ENCODE measurements at places on chromosomes 5 and 9.
A peak's percentile ranks its signal among the peaks of the same experiment; 100 is the strongest.

- DNase-seq = no peak
Observed at GRCh38 chr5:31131381-31131891, 62.0 kb upstream of the CDH6 start.

- no peak for DNase-seq
Observed at GRCh38 chr9:82354279-82354659, 365.7 kb downstream of the SPATA31D1 start.

- DNase-seq = no peak
Observed at GRCh38 chr9:116541402-116541801, 145.7 kb upstream of the TRIM32 start.

GRCh38 chr9:98135558-98135934 is 16.5 kb upstream of the TRIM14 start:
- no peak for DNase-seq

GRCh38 chr5:143061161-143061945 is 291.2 kb downstream of the ARHGAP26 start:
- DNase-seq = no peak

DNA sequence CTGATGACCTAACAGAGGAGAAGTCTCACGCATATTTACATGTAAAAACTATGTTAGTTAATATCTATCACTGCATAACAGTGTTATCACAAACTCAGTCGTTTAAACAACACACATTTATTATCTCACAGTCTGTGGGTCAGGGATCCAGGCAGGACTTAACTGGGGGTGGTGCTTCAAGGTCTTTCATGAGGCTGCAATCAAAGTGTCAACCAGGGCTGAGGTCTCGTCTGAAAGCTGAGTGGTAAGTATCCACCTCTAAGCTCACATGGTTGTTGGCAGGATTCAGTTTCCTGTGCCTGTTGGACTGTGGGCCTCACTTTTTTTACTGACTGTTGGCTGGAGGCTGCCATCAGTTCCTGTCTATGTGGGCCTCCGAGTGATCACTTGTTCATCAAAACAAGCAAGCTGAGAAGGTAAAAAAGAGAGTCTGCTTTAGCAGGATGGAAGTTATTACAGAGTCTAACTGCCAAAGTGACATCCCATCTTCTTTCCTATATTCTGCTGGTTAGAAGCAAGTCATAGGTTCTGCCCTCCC is 188.6 kb downstream of the CARTPT start:
- DNase-seq = no peak

DNA sequence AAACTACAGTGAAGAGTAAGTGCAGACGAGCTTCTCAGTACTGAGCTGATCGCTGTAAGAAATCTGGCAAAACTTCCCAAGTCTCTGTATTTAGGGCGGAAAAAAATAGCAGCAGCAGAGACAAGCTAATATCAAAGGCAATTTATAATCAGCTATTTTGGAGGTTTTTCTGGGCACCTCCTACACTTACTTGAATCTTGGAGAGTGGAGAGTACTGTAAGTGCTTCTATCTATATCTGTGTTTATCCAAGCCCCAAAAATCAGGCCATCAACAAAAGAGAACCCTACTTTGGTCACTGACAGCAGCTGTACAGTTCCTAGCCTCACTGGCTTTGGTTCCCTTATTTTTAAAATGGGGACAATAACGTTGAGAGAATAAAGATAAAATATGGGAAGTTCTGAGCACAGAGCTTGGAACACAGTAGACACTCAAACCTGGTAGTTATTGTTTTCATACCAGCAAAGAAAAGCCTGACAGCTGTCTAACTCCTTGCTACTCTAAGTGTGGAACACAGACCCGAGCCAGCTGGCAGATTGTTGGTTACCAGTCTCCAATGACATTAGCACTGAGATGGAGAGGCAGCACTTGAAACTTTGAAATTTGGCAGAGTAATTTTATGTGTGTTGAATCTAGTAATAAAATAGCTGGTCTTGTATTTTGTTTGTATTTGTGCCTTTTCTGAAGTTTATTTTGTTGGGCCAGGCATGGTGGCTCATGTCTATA is 96.0 kb upstream of the SLC28A3 start:
- DNase-seq = peak; percentile 83

GRCh38 chr9:21326526-21327139 is 8.6 kb downstream of the KLHL9 start:
- DNase-seq = no peak

GRCh38 chr5:136768457-136768856 is 403.1 kb upstream of the TRPC7 start:
- no peak for DNase-seq

GRCh38 chr5:52983731-52984636 is 5.2 kb upstream of the ITGA2 start:
- no peak for DNase-seq

GRCh38 chr5:3825531-3826451 is 230.2 kb downstream of the IRX1 start:
- no peak for DNase-seq

GRCh38 chr5:174636094-174636493 is 88.3 kb upstream of the MSX2 start:
- no peak for DNase-seq

DNA sequence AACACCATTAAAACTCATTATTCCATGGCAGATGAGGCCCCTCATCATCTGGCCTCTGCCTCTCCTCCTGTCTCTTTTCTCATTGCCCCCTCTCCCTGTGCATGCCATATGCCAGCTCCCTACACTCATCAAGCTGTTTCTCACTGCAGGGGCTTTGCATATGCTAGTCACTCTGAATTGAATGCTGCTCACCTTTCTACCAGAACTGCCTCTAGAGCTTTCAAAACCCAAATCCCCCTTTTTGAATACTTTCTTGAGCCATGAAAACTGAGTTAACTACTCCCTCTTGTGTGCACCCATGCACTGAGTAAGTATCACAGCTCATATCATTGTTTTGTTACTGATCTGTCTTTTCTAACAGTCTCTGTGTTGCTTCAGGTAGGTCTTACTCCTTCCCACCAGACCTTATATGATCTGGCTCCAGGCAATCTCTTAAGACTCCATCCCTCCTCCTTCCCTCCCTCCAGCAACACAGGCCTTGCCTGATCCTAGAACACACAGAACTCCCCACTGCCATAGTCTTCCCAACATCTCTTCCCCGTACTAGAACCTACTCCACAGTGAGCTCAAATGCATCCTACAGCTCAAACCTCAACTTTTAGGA is 60.5 kb downstream of the ASTN2 start:
- DNase-seq = no peak

DNA sequence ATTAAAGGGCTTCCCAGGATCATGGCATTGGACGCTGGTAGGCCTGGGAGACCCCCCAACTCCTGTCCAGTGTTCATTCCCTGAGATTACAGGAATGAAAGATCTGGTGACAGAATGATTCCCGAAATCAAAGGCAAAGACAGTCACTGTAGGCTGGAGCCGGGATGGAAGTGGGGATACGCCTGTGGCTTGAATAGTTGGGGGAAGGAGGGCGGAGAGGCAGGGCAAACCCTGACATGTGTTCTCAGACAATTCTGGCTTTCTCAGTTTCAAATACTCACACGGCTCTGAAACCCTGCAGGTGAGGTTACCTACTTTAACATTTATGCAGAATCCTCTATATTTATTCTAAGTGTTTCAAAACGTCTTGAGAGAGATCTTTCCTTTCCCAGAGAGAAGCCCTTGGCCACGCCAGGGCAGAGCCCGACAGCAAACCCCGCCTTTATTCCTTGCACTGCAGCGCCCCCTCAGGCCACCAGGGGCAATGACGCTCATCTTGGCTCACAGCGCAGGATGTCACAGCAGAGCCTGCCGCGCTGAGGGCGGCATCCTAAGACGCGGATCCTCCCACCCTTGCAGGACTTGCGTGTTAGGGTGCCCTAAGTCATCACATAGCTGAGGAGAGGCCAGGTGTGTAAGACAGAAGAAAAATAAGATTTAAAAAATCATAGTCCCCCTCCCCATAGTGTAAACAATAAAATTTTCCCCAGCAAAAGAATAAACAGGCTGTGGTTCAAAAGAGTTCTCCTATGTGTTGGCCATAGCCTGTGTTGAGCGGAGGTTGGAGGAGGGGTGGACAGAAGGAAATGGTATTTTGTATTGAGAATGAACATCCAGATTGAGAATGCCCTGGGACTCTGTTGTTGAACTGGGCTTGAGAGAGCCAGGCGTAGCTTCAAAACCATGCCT is 284.5 kb downstream of the NTRK2 start:
- peak; percentile 86 for DNase-seq

GRCh38 chr5:74042959-74043358 is 417.0 kb downstream of the ARHGEF28 start:
- DNase-seq = no peak

DNA sequence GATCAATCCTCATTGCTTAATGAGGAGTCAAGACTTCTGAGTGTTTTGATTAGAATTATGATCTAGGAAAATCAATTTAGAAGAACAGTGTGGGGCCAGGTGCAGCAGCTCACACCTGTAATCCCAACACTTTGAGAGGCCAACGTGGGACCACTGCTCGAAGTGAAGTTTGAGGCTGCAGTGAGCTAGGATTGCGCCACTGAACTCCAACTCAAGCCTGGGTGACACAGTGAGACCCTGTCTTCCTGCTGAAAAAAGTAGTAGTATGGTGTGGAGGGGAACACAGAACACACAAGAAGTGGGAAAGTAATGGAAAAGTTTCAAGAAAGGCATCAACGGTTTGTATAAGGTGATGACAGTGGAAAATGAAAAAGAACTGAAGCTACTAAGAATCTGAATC is 9.1 kb downstream of the FNIP1 start:
- no peak for DNase-seq

DNA sequence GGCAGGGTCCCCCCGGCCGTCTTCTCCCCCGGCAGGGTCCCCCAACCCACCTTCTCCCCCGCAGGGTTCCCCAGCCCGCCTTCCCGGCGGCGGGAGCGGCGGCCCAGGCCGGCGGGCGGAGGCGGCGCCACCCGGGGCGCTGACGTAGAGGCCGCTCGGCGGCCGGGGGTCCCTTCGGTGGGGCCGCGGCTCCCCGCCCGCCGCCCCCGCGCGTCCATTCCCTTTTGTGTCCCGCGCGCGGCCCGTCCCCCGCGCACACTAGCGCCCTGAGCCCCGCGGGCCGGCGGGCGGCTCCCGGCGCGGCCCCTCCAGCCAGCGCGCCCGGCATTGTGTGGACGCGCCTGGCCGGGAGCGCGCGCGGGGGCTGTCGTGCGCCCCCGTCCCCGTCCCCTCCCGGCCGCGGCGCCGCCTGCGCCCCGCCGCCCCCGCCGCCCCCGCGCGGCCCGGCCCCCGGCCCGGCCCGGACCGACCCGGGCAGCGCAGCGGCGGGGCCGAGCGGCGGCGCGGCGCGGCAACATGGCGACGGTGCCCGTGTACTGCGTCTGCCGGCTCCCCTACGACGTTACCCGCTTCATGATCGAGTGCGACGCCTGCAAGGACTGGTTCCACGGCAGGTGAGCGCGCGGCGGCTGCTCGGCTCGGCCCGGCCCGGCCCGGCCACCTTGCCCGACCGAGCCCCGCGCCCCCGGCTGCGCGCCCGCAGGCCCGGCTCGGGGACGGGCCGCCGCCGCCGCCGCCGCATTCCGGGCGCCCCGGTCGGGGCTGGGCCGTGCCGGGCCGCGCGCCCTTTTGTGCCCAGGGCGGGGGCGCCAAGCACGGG is at the start of gene PHF2:
TSS of gene PHF2 (plus strand) at position 327 of the 820 bp plus-strand sequence. CDS start at position 517, 190 bp downstream.
- no peak for DNase-seq

GRCh38 chr9:126667190-126668055 is 53.7 kb downstream of the LMX1B start:
- DNase-seq = no peak

DNA sequence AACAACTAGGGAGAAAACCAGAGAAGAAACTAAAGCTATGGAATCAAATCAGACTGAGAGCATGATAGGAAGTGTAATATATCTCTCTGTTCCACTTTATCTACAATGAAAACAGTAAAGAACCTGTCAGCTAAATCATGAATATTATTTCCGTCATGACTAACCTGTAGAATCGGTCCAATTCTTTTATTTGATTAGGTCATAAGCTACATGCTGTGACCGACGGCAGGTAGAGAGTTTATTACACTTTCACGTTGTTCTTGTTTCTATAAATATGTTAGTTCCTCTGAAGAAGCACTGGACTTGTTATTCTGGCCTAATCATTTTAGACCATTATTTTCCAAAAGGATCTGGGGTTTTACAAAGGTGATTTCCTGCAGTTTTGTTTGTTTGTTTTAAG is 91.1 kb downstream of the DMRTA1 start:
- DNase-seq = no peak

GRCh38 chr5:125497651-125498050 is 751.2 kb upstream of the ZNF608 start:
- no peak for DNase-seq

Data from Right ventricle myocardium superior (tissue), 1 donor.